ENCODE measurements at places on chromosomes 6 and 20.

DNA sequence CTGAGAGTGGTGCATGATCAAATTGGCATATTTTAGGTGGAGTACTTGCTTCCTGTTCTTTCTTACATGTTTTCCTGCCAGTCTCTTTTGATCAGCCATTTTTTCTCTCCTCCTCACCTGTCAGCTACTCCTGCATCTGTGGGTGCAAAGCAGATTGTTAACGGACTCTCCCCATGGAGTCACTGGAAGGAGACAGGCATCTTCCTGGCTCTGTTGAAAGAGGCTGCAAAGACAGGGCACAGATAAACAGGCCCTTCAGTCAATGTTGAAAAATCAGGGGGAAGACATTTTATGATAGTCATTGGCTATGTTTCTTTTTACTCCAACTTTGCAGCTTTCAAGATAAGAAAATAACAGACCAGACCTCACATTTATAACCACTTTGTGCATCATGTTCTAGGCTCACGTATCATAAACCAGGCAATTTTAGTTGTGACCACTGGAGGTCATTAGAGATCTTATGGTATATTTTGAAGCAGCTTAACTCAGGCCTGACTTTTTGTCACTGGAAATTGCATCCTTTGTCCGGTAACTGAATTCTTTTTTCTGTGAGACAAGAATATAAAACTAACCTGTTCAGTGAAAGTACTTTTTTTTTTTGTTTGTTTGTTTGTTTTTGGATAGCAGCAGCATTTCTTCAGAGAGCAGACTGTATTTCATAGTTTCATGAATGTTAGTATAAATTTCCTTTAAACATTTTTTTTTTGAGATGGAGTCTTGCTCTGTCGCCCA, 20.1 kb downstream of the ECT2L start:
- no peak for DNase-seq

GRCh38 chr20:64109831-64110391, 2.5 kb upstream of the NPBWR2 start:
- DNase-seq, result peak; percentile 42

DNA sequence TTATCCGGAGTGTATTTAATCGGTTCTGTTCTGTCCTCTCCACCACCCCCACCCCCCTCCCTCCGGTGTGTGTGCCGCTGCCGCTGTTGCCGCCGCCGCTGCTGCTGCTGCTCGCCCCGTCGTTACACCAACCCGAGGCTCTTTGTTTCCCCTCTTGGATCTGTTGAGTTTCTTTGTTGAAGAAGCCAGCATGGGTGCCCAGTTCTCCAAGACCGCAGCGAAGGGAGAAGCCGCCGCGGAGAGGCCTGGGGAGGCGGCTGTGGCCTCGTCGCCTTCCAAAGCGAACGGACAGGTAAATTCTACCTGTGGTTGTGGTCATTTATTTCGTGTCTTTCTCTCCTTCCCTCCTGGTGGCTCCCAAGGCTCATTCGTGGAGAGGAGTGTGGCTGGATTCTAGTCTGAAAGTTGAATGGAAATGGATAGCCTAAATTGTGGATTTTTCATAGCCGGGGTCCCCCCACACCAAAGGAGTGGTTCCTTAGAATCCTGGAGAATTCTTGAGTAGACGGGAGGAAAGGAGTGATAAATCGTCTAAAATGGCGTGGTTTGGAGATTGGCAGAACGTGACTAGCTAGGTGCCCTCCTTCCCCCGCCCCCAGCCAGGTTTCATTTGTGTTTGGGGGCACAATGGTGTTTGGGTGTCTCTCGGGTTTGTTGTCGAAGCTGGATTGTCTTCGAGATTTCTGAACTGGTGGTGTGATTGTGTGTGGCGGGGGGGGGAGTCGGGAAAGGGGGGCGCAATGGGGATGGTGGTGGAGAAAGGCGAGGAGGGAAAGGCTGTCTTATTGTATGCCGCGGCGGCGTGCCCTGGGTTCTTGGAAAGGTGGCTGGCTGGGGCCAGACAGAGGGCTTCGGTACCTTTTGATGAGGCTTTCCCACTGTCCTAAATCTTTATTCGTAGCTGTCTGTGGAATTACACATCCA, 673 bp downstream of the MARCKS start:
- DNase-seq, result peak; percentile 78

- DNase-seq, result no peak
Observed at GRCh38 chr20:4065391-4065844, 50.1 kb upstream of the RNF24 start.

DNA sequence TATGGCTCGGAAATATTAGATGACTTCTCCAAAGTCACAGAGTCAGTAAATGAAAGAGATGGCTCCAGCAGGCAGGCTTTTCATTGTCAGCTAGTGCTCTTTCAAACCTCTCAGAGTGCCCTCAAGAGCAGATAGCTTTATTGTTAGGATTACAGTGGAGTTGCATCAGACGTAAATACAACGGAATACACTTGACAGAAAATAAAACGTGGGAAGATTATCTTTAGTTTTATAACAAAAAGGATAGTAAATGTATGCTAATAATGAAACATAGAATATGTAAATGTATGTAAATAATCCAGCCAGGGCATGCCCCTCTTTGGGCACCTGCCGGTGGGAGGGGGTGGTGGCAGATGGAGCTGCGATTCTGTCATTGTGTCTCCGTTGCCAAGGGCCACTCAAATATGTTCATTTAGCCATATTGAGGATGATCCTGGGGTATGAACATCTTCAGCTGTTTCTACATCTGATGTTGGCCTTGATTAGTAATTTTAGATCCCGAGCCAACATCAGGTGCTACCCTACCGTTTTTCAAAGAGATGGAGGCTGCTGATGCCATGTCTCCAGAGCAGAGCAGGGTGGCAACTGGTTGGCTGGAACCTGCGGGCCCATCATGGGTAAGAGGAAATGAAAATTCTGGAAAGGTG, 358.3 kb upstream of the SULF2 start:
- DNase-seq, result no peak

DNA sequence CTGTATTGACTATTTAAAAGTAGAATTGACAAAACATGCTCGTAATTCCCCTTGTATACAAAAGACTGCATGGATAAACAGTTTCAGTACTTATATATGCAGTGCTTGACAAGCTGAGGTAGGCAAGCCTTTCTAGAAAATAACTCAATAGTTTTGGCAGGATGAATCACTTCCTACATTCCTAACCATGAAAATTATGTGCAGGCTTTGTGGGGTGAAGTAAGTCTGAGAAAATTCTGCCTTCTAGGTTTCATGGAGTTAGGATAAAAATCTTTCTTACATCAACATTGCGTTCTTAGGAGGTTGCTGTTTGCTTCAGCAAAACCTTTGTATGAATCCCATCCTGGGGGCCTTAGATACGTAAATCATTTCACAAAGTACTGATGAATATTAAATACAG, 801.4 kb upstream of the EYS start:
- DNase-seq, result no peak

- DNase-seq, result no peak
Observed at GRCh38 chr6:56752009-56752408, 109.3 kb upstream of the DST start.

DNA sequence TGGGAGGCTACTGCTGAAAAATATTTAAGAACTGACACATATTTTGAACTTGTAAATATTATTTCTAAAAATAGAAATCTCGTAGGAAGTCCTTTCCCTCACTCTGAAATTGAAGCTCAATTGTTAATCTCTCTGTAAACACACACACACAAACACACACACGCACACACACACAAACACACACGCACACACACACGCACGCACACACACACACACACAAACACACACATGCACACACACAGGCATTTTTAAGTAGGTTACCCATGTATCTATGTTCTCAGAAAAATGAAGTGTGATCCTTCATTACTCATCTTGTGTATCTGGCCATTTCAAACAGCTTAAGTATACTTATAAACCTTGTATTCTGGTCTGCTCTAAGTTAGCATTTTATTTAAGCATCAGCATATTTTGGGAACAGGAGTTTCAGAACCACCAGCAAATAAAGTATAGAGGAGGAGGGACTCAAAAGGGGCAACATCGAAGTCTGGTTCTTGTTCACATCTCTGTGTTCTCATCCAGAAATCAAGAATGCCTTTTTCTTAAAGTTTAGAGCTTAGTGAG, 11.6 kb downstream of the CCN6 start:
- no peak for DNase-seq

DNA sequence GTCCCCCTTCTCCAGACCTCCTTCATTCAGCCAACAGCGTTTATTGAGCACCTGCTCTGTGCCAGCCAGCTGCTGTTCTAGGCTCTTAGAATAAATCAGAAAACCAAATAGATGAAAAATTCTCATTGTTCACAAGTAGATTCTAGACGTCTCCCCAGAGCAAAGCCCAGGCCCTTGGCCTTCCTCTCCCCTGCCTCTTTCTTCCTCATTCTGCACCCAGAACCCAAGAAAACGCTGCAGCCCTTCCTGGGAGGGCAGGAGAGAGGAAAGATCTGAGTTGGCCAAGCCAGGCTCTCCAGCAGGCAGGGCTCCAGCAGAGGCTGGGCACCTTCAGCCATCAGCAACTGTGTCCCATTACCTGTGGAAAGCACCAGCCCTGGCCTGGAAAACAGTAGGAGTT, 12.0 kb upstream of the BPI start:
- DNase-seq, result no peak

DNA sequence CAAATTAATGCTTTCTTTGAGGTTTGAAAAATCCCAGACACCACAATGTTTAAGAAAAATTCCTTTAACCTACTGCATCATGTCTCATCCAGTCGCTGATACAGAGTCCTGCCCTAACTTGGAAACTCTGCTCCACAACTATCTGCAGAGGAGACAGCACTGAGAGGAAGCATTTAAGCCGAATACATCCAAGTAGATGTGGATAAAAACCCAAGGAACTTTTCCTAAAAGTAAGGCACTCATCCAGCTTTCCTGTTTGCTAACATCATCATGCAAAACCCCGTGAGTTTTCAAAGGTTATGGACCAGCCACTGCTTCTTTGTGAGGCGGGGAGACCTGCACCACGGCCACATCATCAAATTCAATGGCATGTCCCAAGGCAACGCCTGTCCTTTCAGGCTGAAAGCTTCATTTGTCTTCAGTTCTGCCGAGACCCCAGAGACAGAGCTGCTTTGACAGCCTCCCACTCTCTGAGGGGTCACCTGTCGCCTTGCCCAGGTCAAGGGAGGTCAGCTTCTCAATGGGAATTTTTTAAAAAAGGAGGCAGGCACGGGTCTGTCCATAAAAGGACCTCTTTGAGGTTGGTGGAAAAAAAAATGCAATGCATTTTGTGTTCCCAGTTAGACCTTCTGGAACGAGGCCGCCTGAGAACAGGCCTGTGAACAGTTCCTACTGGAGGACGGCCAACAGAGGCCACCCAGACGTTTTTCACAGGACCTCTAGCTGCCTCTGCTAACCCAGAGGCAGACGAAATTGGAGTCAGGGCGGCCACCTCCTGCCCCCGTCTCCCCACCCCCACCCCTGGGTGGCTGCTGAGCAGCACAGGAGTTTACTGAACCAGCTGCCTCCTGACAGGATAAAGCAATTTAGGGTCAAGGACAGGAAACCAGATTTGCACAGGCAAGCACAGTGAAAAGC, 142.5 kb upstream of the HDDC2 start:
- peak; percentile 73 for DNase-seq

DNA sequence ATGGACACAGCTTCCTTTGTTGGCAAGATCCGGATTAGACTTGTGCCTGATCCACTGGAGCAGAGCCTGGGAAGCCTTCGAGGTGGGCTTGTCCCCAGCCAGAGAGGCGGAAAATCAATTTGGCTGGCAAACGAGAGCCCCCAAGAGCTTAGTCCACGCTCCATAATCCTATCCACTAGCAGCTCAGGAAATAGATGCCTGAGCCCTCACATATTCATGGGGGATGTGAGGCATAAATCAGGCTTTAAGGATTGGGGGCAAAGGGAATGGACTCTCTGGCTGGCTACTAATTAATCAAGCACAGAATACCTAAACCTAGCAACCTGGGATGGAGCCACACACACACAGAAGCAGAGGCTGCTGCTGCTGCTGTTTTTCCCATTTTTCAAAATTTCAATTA, 137.9 kb downstream of the PKHD1 start:
- no peak for DNase-seq

- DNase-seq, result peak; percentile 34
Observed at GRCh38 chr6:321158-321438, 28.8 kb downstream of the DUSP22 start.

- no peak for DNase-seq
Observed at GRCh38 chr20:38158701-38159351, 6.2 kb downstream of the TGM2 start.

DNA sequence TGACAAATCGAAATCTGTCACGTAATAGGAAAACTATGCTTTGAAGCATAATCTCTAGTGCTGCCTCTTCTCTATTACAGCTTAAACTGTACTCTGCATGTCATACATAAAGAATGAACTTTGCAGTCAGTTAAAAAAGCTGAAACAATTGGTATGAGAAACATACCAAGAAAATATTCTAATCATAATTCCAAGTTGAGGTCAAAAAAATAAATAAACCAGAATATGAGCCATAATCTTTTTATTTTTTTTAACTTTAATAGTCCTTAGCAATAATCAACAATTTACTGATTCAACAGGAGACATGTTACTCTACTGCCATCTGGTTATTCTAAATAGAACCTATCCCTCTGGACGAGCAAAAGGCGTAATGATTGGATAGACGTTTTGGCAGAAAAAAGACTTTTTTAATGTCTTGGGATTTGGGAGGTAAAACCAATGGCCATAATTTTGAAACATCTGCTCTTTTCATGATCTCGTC, 224.4 kb upstream of the FLRT3 start:
- DNase-seq, result no peak

GRCh38 chr20:20568604-20569205, 143.7 kb downstream of the RALGAPA2 start:
- no peak for DNase-seq

DNA sequence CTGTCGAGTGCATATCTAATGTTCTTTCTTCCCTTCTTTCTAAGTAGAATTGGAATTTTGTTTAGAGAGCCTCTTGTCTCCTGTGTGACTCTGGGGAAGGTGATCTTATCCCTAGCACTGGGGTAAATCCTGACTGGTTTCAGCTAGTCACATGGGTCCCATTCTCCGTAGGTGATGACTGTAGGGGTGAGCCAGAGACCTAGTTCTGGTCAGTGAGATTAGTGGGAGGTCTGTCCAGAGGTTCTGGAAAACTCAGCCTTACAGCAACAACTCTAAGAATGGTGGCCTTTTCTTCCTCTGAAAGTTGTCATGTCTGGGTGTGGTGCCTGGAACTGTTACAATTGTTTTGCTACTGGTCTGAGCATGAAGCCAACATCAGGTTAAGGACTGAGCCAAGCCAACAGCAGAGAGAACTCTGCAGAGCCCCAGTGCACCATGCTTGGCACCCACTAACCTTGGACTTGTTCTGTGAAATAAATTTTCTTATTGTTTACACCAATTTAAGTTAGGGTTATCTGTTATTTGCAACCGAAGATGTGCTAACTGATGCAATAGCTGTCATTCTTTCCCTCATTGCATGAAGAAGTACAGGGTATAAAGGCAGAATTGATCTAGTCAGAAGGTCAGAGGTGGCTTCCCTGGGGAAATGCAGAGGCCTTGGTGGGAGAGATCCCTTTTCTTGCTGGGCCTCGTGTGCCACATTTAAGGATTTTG, 56.8 kb upstream of the TULP4 start:
- no peak for DNase-seq

DNA sequence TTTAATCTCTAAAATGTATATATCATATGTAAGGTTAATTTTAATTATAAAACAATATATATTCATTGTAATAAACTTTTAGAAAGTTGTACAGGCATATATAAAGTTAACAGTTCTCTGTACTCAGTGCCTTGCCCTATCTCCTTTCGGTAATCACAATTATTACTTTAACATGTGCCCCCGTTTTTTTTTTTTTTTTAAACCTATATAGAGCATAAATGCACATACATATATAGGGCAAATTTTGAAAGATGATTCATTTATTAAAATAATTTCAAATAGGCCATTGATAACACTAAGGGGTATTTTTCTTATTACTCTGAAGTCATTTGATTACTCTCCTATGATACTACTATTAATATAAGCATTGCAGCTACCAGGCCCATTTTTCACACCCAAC, 1.9 kb downstream of the ASF1A start:
- DNase-seq, result no peak
